ENCODE measurements at places on chromosomes 3 and 15.

- H3K27me3 ChIP-seq: no peaks in the 10 kb centered on the region
- H3K4me3 ChIP-seq: no peak overlapping the region
- no peaks in the 10 kb centered on the region for H3K36me3 ChIP-seq
- DNase-seq: no peak
- no peaks in the 10 kb centered on the region for H3K4me1 ChIP-seq
Measured at GRCh38 chr3:108462899-108463298, 47.5 kb downstream of the MYH15 start.

GRCh38 chr3:16916840-16917239 is 32.1 kb downstream of the PLCL2 start:
- DNase-seq: no peak
- H3K4me1 ChIP-seq: no peaks in the 10 kb centered on the region
- no peaks in the 10 kb centered on the region for H3K27me3 ChIP-seq
- no peak overlapping the region for H3K27ac ChIP-seq

DNA sequence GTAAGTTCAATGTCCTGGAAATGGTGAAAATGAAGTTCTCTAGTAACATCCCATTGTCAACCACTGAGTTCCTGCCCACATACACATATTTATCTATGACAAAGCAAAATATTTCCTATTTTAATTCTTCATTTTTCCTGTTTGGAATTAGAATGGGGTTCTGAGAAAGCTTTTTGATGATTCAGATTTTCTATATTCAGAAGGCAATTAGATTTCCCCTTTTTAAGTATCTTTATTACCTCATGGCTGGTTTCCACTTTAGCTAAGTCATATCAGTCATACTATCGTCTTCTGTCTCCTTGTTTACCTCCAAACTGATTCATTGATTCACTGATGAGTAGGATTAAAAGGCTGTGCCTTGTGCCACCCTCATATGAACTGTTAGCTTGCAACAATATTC is 17.9 kb downstream of the ETFA start:
- peaks cover 4% of the 10 kb centered on the region for H3K36me3 ChIP-seq
- H3K4me1 ChIP-seq: no peaks in the 10 kb centered on the region
- H3K27me3 ChIP-seq: no peaks in the 10 kb centered on the region
- DNase-seq: no peak
- H3K27ac ChIP-seq: no peak overlapping the region

DNA sequence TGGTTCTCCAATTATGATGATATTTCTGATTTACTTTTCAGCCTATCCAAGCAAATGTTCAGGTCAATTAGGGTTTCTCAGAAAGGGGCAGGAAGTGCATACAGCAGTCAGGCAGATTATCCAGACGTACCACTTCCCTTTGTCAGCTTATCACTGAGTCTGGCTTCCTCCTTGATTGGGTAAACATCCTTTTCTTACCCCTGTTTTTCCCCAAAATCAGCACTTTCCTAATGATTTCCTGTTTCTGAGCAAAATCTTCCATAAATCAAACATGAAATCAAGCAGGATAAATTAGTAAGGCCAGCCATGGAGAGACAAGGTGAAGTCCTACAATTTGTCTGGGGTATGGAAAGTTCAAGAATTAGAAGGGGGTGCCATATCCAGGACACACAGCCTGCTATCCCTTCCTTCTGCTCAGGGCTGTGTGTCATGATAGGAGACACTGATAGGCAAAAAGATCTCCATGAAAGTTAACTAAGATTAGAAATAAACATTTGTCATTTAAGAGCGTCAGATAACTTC is 29.0 kb downstream of the ADIPOQ start:
- no peaks in the 10 kb centered on the region for H3K27me3 ChIP-seq
- H3K36me3 ChIP-seq: no peaks in the 10 kb centered on the region
- no peak overlapping the region for H3K4me3 ChIP-seq
- no peak for DNase-seq

DNA sequence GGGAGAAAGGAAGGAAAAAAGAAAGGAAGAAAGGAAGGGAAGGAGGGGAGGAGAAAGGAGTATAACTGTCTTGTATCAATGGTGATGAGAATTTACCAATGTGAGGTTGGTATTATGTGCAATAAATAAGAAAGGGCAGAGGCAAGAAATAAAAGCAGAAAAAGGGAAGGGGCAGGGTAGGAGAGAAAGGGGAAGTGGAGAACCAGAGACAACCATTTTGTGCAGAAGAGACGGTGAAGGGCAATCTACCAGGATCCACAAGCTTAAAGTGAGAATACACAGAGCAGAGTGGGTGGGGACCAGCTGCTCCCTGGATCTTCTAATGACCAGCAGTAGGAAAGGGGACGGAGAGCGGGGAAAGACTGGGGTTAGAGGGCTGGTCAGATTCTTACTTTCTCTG is 106.9 kb upstream of the SLCO2A1 start:
- H3K36me3 ChIP-seq: no peaks in the 10 kb centered on the region
- DNase-seq: no peak
- H3K4me1 ChIP-seq: no peaks in the 10 kb centered on the region
- no peak overlapping the region for H3K27ac ChIP-seq

DNA sequence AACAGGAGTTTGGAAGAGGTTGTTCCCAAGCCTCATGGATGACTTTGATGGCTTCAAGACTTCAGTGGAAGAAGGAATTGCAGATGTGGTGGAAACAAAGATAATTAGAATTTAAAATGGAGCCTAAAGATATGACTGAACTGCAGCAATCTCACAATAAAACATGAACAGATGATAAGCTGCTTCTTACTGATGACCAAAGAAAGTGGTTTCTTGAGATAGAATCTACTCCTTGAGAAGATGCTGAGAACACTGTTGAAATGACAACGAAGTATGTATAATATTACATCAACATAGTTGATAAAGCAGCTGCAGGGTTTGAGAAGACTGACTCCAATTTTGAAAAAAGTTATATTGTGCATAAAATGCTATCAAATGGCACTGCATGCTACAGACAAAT is 21.2 kb downstream of the MYO9A start:
- DNase-seq: no peak
- H3K36me3 ChIP-seq: no peaks in the 10 kb centered on the region
- no peak overlapping the region for H3K27ac ChIP-seq
- no peak overlapping the region for H3K4me3 ChIP-seq
- H3K27me3 ChIP-seq: no peaks in the 10 kb centered on the region

- H3K36me3 ChIP-seq: no peaks in the 10 kb centered on the region
- peaks cover 12% of the 10 kb centered on the region for H3K4me1 ChIP-seq
- DNase-seq: no peak
- H3K27ac ChIP-seq: no peak overlapping the region
- no peak overlapping the region for H3K4me3 ChIP-seq
Measured at GRCh38 chr3:46141813-46142212, 66.3 kb downstream of the CCR1 start.

- no peaks in the 10 kb centered on the region for H3K4me1 ChIP-seq
- H3K27ac ChIP-seq: no peak overlapping the region
- H3K36me3 ChIP-seq: no peaks in the 10 kb centered on the region
- DNase-seq: no peak
- no peak overlapping the region for H3K4me3 ChIP-seq
Measured at GRCh38 chr3:134427400-134428111, 53.3 kb upstream of the AMOTL2 start.

DNA sequence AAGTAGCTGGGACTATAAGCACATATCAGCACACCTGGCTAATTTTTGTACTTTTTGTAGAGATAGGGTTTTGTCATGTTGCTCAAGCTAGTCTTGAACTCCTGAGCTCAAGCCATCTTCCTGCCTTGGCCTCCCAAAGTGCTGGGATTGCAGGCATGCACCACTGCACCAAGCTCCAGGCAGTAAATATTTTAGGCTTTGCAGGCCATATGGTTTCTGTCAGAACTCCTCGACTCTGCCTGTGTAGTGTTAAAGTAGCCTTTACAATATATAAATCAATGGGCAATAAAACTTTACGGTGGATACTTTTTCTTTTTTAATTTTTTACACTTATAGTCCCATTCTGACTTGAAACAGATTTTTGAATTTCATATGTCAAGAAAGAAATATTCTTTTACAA is 41.6 kb downstream of the DAG1 start:
- peaks cover 17% of the 10 kb centered on the region for H3K36me3 ChIP-seq
- H3K4me3 ChIP-seq: no peak overlapping the region
- no peaks in the 10 kb centered on the region for H3K27me3 ChIP-seq
- DNase-seq: no peak
- H3K27ac ChIP-seq: no peak overlapping the region

All from thymus (tissue), 14 donors.